ENCODE measurements at places on chromosomes 13 and 19. TPM values are rescaled to one million over a fixed set of nuclear protein-coding genes. Genes with fewer than 3 reads are reported as not detected.

CDKN2D gene
- 253 TPM for polyA plus RNA-seq

TMEM259 gene
- polyA plus RNA-seq, result 102 TPM

CYP4F11 gene
- not detected for polyA plus RNA-seq

PSG1 gene
- not detected for polyA plus RNA-seq

MCEMP1 gene
- not detected for polyA plus RNA-seq

FBN3 gene
- polyA plus RNA-seq, result not detected

GPR183 gene
- polyA plus RNA-seq, result 87.1 TPM

Data from immature natural killer cell (primary cell).